ENCODE measurements at places on chromosomes 11 and 22. TPM values are rescaled to one million over a fixed set of nuclear protein-coding genes. Genes with fewer than 3 reads are reported as not detected.

Gene CCDC73
- total RNA-seq: not detected

Gene GPR83
- total RNA-seq: 0.27 TPM

Gene LRRC32
- 133 TPM for total RNA-seq

Gene CSF2RB
- total RNA-seq: 21.4 TPM

- H3K4me3 ChIP-seq: no peak overlapping the region
- no peaks in the 10 kb centered on the region for H3K36me3 ChIP-seq
- DNase-seq: no peak
- H3K27me3 ChIP-seq: no peaks in the 10 kb centered on the region
- H3K4me1 ChIP-seq: no peaks in the 10 kb centered on the region
- no peak overlapping the region for H3K27ac ChIP-seq
Measured at GRCh38 chr11:44267750-44268613, 42.0 kb downstream of the ALX4 start.

DNA sequence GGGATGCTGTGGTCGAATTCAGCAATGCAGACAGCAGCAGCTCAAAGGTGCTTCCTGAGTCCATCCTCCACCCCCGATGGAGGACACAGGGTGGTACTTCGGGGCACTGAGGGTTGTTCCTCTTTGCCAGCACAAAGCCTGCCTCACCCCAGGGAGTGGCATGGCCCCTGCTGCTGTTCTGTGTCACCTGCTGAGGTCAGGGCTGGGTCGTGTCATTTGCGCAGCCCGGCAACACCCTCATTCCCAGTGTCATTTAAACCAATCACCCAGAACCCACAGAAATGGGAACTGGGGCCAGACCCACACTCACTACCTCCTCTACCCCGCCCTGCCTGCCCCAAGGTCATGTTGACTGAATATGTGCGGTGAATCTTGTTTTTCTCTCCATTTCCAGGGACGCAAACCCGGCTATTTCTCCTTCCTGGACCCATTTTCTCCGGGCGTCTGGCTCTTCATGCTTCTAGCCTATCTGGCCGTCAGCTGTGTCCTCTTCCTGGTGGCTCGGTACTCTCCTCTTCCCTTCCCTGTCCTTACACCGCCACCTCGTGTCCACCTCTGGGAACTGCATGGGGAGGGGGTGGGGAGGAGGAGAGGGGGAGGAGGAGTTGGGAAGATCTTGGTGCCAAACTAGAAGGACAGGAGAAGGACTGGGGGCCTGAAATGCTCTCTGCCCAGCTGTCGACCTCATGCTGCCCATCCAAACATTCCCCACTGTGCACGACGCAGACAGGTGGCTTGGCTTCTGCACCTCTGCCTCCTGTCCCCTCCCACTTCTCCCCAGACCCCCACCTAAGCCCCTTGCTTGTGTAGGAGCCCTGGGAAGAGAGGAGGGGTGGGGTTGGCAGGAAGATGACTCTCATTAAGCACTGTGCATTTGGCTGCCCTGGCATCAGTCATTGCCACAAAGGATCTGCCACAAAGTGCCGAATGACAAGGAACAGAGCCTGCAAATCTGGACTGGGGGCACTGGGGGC lies 71.2 kb upstream of the TBCEL start:
- no peaks in the 10 kb centered on the region for H3K36me3 ChIP-seq
- peak overlapping the region; percentile 28 for H3K4me3 ChIP-seq
- DNase-seq: peak; percentile 14
- no peaks in the 10 kb centered on the region for H3K27me3 ChIP-seq
- H3K4me1 ChIP-seq: no peaks in the 10 kb centered on the region

- no peak for DNase-seq
- no peaks in the 10 kb centered on the region for H3K27me3 ChIP-seq
- no peaks in the 10 kb centered on the region for H3K36me3 ChIP-seq
- no peaks in the 10 kb centered on the region for H3K4me1 ChIP-seq
- no peak overlapping the region for H3K27ac ChIP-seq
- H3K4me3 ChIP-seq: no peak overlapping the region
Measured at GRCh38 chr22:35736701-35737100, 19.0 kb downstream of the APOL5 start.
